CD4-positive, alpha-beta T cell (primary cell): ENCODE measurements at places on chromosomes 12 and 14.

- no peak for DNase-seq
These were observed 545.4 kb downstream of the FOXG1 start for GRCh38 chr14:29311983-29312382.

DNA sequence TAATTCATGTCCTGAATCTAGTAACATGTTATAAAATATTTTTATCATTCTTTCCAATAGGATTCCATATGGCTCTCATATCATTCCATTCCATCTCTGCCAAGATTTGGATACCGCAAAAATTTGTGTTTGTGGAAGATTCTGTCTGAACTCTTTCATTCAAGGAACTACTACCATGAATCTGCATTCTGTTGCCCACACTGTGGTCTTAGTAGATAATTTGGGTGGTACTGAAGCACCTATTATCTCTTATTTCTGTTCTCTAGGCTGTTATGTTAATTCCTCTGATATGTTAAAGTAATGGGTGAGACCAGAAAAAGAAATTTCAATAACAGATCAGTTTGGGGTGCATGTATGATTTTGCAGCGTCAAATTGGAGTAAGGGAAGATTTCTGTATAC lies 6.2 kb downstream of the RPL36AL start:
- no peak for DNase-seq

- DNase-seq, result no peak
These were observed 2.9 kb downstream of the MMP17 start for GRCh38 chr12:131830914-131831571.

GRCh38 chr12:19855851-19856250 lies 416.6 kb downstream of the AEBP2 start:
- no peak for DNase-seq

- no peak for DNase-seq
These were observed 12.6 kb downstream of the TRAPPC6B start for GRCh38 chr14:39157491-39157890.

- no peak for DNase-seq
These were observed 39.2 kb downstream of the LTBP2 start for GRCh38 chr14:74572726-74573301.

- DNase-seq, result no peak
These were observed 68.3 kb downstream of the RERG start for GRCh38 chr12:15152868-15153267.

DNA sequence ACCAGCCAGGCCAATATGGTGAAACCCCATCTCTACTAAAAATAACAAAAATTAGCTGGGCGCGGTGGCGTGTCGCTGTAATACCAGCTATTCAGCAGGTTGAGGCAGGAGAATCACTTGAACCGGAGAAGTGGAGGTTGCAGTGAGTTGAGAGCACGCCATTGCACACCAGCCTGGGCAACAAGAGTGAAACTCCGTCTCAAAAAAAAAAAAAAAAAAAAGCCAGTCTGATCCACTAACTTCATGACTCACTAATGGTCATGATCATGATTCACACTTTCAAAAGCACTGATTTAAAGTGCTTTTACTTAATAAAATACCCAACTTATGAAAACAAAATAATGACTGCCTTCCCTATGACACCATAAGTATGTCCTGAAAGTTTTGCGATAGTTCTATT lies 38.4 kb upstream of the CPM start:
- DNase-seq, result no peak

- DNase-seq, result no peak
These were observed 23.7 kb downstream of the SPRING1 start for GRCh38 chr12:116714175-116714574.

DNA sequence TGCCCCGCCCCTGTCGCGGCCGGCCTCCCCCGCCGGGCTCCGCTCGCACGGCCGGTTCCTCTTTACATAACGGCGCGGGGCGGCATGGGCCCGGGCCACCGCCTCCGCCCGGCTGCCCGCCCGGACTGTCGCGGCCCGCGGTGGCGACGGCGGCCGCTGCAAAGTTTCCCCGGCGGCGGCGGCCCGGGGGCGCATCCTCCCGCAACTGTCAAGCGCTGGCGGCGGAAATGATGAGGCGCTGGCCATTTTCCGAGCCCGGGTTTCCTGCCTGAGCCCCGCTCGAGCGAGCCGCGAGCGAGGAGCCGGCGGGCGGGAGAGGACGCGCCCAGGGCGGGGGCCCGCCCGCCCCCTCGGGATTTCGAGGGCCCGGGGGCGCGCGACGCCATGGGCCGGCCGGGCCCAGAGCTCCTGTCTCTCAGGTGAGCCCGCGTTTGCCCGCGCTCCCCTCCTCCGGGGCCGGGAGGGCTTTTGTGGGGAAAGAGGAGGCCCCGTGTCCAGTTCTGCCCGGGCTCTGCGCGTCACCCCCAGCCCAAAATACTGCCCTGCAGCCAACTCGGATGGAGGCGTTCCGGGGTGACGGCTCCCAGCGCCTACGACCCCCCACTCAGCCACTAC lies at the start of gene SH2B3:
Gene SH2B3, plus strand, starts transcription at position 65 of the 615 bp plus-strand sequence. CDS start 12,223 bp downstream, outside the sequence.
- DNase-seq, result peak; percentile 80

GRCh38 chr14:28764257-28765160 lies 2.1 kb upstream of the FOXG1 start:
- no peak for DNase-seq

DNA sequence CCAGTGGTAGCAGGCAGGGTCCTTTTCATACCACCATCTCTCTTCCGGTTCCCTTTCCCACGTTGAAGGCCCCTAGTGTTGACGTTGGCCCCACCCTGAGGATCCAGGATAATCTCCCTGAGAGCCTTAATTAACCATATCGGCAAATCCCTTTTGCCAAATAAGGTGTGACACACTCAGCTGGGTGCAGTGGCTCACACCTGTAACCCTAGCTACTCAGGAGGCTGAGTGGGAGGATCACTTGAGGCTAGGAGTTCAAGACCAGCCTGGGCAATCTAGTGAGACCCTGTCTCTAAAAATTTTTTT lies 2.8 kb upstream of the TMEM119 start:
- no peak for DNase-seq

DNA sequence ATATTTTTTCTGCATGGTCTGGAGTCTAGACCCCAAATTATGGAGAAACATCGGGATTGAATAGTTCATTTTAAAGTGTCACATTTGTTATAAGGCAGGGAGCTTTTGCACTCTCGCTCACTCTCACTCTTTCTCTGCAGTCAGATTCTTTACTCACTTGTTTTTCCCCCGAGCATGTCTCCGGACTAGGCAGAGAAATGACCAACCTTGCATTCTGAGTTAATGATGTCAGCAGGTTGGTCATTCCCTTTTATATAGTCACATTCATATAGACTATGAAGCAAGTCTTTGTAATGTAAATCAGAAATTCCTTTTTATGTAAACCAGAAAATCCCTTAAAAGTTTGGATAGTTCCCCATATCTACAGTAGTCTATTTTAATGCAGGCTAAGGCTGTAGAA lies 4.1 kb downstream of the C12orf75 start:
- DNase-seq, result no peak

DNA sequence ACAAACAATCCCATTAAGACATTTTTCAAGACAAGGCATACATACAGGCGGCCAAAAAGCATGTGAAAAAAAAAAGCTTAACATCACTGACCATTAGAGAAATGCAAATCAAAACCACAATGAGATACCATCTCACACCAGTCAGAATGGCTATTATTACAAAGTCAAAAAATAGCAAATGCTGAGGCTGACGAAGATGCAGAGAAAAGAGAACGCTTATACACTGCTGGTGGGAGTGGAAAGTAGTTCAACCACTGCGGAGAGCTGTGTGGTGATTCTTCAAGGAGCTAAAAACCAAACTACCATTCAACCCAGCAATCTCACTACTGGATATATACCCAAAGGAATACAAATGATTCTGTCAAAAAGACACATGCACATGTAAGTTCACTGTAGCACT lies 216.7 kb downstream of the FOXG1 start:
- DNase-seq, result no peak

- no peak for DNase-seq
These were observed 4.1 kb upstream of the FIGNL2 start for GRCh38 chr12:51852404-51853137.

DNA sequence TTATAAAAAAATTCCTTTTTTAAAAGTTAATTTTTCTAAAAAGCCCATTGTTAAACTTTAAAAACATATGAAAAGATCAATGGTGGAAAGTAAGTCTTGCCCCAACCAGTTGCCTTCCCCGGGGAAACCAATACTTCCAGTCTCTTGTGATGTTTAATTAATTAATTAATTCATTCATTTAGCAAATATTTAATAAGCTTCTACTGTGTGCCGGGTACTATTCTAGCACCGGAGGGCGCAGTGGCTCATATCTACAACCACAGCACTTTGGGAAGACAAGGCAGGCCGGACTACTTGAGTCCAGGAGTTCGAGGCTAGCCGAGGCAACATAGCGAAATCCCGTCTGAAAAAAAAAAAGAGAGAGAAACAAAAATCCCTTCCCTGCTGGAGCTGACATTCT lies 87.4 kb downstream of the HECTD4 start:
- no peak for DNase-seq

DNA sequence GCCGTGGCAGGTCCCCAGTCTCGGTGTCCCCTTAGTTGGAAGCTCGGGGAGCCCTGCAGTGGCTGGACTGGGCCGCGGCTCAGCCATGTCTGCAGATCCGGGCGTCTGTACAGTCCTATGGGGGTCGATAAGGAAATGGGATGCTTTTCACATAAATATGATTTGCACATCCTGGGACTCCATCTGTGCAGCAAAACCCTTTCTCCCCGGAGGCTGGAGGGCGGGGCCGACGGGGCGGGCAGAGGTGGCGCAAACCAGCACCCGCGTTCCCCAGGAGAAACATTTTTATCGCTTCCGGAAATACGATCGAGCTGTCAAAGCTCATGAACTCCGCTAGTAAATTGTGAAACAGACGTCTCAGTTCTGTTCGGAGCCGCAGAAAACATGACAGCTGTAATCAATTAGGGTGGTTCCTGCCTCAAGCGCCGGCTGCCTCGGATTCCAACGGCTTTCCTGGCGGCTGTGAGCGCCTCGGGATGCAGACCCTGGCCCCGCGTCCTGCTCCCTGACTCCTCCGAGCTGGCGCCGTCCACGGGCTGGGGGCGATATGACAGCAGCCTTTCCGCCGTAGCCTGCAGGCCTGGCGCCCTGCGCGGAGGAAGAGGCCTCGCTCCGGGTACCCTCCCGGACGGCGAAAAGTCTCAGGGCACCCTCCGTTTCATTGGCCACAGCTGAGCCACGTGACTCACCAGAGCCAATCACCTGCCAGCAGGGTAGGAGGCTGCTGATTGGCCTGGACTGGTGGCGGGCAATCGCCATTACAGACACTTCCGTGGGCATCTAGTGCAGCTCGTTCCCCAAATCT lies 23.0 kb downstream of the DIO3 start:
- DNase-seq, result no peak

DNA sequence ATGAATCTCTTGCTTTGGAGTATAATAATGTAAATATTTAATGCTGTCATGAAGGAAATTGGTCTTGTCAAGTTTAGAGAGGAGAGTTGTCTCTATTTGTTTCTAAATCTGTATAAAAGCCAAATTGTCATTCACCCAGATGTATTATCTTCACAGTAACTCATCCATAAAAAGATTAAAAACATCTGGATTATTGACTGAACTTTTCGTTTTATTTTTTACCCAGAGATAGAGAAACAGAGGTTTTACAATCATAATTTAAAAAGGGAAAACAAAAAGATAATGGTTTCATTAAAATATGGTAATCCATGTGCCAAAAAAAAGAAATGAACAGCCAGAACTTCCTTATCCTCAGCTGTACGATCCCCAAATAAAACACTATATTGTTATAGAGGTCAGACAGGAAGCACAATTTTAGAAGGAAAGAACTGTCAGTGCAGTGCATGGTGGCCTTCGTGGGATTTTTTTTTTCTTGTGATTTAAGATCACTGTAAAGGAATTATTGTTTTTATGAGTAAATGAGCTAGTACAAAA lies 125.9 kb downstream of the ACSS3 start:
- DNase-seq, result no peak

- DNase-seq, result no peak
These were observed 52.5 kb upstream of the RESF1 start for GRCh38 chr12:31906557-31907301.

DNA sequence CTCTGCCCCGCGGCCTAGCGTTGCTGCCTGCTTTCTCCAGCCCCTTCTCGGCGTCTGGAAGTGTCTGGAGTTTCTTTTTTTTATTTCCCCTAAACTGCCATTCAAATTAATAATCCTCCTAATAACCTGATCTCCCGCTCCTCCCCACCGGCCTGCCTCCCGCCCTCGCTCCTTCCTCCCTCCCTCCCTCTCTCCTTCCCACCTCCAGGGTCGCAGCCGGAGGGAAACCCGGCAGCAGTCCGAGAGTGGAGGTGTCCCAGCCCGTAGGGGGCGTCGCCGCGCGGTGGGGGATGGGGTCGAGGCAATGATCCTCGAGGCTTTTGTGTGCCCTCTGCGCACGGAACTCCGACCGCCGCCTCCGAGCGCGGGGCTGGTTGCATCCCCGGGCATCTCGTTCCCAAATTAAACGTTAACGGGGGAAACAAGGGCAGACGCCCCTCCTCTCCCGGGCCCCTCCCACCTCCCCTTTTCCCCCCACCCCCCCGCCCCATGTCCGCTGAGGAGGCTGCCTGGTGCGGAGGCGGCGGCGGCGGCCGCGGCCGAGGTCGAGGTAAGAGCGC lies 1.0 kb upstream of the SOCS2 start:
- DNase-seq, result peak; percentile 79

GRCh38 chr12:4121506-4122020 lies 152.0 kb upstream of the CCND2 start:
- DNase-seq, result no peak

- DNase-seq, result no peak
These were observed 130.8 kb downstream of the LMNTD1 start for GRCh38 chr12:25422241-25422640.
